ENCODE measurements at places on chromosomes 7 and 10.
A peak's percentile ranks its signal among the peaks of the same experiment; 100 is the strongest.

- peak; percentile 24 for DNase-seq
Measured at GRCh38 chr7:78720066-78720465, 733.4 kb downstream of the MAGI2 start.

DNA sequence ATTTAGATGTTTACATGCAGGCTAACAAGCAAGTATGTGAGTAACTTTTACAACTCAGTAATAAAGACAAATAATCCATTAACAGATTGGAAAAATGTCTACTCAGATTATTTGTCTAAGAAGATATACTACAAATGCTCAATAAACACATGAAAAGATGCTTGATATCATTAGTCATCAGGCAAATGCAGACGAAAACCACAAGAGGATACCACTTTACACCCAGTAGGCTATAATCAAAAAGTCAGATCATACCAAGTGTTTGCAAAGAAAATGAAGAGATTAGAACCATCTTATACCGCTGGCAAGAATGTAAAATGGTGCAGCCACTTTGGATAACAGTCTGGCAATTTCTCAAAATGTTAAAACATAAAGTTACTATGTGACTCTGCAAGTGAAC is 84.1 kb downstream of the MALSU1 start:
- DNase-seq, result no peak

DNA sequence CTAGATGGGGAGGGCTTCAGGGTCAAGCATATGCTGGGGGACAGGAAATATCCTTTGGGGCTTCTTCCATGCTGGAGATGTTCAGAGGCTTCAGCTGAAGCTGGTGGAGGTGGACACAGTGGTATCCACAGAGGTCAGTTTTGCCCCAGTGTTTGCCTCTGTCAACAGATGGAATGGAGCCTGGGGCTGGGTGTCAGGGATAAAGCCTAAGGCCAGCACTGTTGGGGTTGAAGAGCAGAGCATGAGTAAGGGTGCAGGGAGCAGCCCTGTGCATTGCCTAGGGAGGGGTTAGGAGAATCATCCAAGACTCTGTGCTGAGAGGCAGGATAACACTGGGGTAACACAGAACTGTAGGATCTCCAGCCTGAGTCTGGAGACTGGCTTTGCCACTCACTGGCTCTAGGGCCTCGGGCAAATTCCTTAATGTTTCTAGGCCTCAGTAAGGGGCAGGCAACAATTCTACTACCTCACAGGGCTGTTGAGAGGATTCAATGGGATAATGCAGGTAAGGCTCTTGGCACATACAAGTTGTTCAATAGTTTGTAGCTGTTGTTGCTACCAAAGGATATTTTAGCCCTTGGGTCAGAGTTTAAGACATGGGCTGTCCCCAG is 21.8 kb upstream of the MYL7 start:
- DNase-seq, result no peak

DNA sequence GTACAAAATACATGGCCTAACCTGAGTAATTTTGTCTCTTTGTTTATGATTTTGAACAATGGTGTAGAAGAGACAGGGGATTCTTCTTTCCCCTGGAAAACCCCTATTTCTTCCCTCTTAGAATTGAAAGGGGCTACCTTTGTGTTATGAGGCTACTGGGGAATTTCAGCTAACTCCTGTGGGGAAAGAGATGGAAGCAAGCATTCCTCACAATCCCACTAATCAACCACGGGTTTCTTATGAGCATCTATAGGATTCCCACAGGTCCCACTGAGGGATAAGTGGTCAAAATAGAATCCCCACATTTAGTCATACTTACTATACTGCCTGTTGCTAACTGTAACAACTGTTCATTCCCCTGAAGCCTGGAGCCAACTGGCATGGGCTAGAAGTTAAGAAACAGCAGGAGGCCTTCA is 32.2 kb upstream of the ITGB8 start:
- no peak for DNase-seq

GRCh38 chr10:29961351-29961750 is 98.0 kb downstream of the JCAD start:
- DNase-seq, result no peak

Data from tongue (tissue), 3 donors.